ENCODE measurements at places on chromosomes 1 and 21. TPM values are rescaled to one million over a fixed set of nuclear protein-coding genes. Genes with fewer than 3 reads are reported as not detected.

DNA sequence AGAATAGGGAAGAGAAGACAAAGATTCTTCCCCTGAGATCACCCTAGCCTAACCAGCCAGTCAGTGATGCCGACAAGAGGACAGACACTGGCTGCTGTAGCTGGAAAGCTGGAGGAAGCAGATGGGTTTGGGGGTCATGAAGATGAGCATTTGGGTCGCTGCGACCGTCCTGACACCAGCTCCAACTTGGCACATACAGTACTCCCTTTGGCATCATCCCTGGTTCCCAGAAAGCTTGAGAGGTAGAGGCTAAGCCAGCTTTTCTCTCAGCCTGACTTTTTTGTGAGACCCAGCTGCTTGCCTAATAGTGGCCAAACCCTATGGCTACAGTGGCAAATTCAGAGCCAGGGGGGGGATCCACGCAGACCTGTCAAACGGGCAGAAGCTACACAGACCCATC, 43.0 kb upstream of the IKBKE start:
- H3K4me1 ChIP-seq, result peaks cover 11% of the 10 kb centered on the region
- H3K27ac ChIP-seq, result no peak overlapping the region
- no peak overlapping the region for H3K4me3 ChIP-seq

DNA sequence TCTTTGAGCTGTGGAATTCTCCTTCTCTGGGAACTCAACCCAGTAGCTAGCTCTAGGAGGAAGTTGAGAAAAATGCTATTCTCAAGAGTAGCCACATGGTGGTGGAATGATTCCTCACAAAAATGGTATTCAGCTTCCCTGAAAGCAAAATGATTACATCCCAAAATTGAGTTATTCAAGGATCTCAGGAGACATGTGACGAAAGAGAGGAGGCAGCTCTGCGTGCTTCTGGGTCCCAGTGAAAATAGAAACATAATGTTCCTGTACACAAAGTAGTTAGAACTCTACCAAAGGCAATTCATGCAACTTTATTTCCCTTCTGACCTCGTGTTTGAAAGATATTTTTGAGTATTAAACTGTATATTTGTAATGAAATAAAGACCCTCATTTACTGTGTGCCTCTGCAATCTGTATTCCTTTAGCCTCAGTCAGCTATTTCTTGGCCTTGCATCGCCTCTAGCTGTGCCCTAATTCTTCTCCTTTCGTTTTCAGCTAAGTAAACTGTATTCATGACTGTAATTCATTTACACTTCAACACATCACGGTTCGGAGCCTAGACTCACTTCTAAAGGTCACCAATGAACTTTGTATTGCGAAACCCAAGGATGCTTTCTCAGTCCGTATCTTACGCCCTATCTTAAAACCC, 167.3 kb downstream of the FASLG start:
- no peak overlapping the region for H3K4me3 ChIP-seq
- DNase-seq, result no peak
- peaks cover 13% of the 10 kb centered on the region for H3K36me3 ChIP-seq
- no peaks in the 10 kb centered on the region for H3K27me3 ChIP-seq
- H3K4me1 ChIP-seq, result peaks cover 12% of the 10 kb centered on the region

DNA sequence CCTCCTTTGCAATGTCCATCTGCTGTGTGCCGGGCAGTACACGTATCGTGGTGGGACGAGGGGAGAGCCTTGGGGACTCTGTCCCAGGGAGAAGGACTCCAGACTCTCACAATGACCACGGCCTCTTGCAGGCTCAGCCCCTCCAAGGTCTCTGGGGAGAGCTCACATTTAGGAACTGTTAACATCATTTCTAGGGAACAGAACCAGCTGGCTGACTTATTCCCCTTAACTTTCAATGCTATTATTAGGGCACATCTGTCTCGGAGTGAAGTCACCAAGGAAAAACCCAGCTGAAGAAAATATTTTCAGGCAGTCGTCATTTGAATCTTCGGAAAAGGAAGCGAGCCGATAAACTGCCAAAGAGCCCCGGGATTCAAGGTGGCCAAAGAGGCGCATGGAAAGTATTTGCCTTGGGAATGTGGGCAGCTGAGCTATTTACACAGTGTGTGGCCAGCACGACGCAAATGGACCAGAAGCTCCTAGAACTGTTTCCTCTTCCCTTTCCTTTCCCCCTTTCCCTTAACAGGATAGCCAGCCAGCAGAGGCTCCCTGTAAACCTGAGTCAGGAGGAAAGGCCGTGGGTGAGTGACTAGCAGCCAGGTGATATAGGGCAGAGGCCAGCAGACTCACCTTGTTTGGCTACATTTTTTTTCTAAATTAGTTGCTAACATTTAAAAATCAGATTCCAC, 74.5 kb downstream of the ITPKB start:
- H3K36me3 ChIP-seq, result peaks cover 14% of the 10 kb centered on the region
- H3K27me3 ChIP-seq, result no peaks in the 10 kb centered on the region
- peaks cover 76% of the 10 kb centered on the region for H3K4me1 ChIP-seq
- peak; percentile 27 for DNase-seq
- H3K4me3 ChIP-seq, result no peak overlapping the region

DNA sequence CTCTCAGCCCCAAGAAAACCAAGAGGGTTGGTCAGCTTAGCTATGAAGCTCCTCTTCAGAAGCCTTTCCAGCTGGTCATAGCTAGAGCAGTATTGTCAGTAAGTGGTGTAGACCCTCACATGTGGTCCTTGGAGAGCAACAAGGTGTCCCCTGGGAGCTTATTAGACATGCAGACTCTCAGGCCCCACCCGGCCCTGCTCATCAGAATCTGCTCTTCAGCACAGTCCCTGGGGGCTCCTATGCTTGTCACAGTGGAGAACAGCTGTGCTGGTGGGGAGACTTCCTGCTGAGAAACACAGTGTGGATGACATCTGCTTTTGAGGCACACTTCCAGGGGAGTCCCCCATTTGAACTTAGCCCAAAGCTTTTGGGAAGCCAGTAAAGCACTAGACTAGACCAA, 21.9 kb upstream of the NEK2 start:
- H3K36me3 ChIP-seq, result peaks cover 4% of the 10 kb centered on the region
- no peak for DNase-seq
- peaks cover 9% of the 10 kb centered on the region for H3K27me3 ChIP-seq
- no peak overlapping the region for H3K4me3 ChIP-seq

Gene CRNN
- not detected for total RNA-seq
